ENCODE measurements at places on chromosomes 5 and 9.
A peak's percentile ranks its signal among the peaks of the same experiment; 100 is the strongest.

GRCh38 chr9:129356871-129357772, 179.1 kb upstream of the IER5L start:
- DNase-seq: no peak

DNA sequence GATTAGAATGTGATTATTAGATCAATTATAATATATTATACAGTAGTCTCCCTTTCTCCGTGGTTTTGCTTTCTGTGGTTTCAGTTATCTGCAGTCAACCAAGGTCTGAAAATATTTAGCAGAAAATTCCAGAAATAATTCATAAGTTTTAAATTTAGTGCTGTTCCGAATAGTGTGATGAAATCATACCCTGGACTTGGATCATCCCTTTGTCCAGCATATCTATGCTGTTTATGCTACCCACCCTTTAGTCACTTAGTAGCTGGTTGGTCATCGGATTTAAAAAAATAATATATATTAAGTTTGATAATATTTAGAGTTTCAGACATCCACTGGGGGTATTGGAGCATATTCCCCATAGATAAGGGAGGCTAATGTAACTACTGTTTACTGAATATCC, 19.6 kb downstream of the RMI1 start:
- no peak for DNase-seq

GRCh38 chr5:125149110-125149509, 402.7 kb upstream of the ZNF608 start:
- no peak for DNase-seq

- no peak for DNase-seq
These were observed 177.8 kb downstream of the NFIB start for GRCh38 chr9:14136047-14136635.

DNA sequence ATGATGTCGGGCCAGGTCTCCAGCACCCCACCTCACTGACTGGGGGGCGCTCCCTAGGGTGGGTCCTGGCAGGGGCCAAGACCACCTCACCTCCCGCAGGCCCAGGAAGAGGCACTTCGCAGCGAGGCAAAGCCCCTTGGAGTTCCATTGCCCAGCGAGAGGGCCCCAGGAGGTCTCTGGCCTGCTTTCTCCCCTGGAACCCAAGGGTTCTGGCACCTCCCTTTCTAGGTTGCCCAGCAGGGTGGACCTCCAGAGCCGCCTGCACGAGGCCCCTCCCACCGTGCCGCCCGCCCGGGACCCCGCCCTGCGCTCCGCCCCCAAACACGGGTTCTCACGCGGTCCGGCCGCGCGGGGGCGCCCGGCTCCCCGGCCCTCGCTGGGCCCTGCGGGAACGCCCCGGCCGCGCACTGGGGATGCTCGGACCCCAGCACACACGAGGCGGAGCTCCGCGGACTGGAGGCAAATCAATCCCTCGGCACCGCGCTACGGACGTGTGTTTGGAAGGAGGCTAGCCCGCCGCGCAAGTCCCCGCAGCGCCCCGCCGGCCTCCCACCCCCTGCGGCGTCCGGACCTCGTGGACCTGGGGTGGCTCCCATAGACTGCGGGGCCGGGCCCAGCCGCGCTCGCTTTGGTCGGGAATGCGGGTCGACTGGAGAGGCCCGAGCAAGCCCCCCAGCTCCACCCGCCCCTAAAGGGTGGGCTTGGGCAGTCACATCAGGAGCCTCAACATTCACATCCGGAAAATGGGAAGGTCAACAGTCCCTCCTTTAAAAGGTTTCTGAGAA, 99.5 kb upstream of the LMX1B start:
- DNase-seq: no peak

DNA sequence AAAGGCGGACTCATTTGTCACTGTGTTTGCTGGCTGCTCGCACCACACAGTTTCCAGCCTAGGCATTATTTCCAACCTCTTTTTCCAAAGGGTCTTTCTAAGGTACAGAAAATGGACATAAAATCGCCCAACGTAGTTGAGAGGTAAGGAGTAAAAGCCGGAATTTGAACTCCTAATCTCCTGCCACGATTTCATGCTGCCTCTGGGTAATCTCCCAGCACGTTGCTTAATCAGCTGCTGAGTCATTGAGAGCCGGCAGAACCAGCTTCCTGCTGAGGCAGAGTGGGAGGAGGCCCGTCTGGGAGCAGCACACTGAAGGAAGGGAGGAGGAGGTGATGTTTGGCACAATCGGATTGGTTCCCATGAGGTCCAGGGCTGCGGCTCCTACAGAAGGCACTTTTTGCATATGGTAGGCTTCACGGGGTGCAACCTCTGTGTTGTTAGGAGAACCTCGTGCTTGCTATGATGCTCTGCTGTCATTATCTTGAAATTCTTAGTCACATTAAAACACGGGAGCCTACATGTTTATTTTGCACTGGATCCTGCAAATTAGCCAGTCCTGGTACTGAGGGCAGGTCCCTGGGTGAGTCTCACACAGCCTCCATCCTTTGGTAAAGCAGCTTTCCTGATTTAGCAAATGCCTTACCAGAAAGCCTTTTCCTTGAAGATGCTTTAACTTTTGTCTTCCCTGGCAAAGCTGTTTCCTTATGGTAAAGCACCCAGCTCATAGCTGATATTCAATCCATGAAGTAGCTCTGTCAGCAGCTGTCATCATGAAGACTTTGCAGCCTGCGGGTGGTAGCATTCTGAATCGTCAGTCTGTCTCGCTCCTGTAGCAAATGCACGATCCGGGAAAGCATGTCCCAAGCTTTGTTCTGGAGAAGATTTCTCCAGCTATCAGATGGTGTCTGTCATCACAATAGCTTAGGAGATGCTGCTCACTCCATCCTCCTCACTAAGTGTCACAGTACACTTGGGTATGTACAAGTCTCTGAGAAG, 191.6 kb upstream of the MSX2 start:
- DNase-seq: peak; percentile 31

- DNase-seq: no peak
These were observed 12.8 kb downstream of the SURF6 start for GRCh38 chr9:133323211-133323610.

DNA sequence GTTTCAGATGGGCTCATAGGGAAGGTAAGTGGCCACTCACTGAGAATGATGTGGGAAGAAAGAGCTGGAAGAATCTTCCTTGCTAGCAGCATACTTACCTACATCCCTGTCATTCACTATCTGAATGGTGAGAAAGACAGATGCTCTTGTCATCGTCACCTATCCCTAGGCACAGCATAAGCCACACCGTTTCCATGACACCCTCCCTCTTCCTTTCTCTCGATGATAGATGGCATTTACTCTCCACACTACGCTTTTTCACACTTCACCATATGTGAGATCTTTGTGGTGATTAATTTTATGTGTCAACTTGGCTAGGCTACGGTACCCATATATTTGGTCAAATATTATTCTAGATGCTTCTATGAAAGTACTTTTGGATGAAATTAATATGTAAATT, 44.4 kb upstream of the FER start:
- DNase-seq: no peak

GRCh38 chr5:111198281-111198966, 25.8 kb upstream of the CAMK4 start:
- no peak for DNase-seq

DNA sequence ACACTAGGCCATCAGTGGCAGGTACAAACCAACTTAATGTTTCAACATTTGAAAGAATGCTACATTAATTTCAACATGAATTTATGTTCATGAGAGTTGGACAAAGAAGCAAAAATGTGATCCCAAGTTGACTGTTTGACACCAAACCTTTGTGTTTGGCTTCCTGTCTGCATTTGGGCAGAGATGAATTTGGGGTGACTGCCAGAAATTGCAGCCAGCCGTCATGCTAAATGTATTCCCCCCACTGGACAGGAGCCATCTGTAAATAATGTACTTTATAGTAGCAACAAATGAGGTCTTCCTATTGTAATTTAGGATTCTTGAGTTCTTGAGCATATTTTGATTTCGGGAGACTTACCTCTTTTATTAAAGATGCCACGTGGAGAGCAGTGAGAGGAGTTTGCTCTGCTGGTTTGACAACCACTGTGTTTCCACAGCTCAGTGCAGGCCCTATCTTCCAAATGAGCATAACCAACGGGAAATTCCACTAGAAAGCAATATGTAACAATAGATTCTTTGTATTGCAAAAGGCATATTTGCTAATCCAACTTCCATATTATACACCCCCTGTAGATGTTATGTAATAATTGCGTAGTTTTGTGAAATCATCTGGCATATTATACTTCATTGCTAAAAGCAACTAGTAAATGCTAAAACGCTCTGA, 27.6 kb downstream of the ALDH1A1 start:
- no peak for DNase-seq

DNA sequence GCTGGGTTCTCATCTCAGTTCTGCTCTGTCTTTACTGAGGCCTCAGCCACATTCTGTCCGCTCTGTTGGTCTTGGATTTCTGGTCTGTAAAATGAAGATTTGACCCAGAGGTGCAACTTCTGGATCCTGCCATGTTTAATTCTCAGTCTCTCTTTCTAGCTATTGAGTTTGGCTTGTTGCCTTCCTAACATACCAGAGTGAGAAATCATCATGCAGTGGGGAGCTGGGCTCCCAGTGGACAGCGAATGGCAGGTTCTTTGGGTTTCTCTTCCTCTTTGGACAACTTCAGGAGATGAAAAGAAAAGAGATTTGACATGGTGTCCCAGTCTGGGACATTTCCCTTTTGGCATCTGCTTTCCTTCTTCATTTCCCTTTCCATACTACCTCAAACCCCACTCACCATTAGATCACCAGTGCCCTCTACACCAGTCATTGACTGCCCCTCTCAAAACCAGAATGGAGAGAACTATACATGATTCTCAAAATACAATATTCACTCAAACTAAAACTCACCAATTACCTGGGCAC, 334.7 kb downstream of the ACTL7B start:
- no peak for DNase-seq

- DNase-seq: no peak
These were observed 48.7 kb downstream of the TEK start for GRCh38 chr9:27157736-27158135.

GRCh38 chr5:76401801-76402250, 1.3 kb upstream of the IQGAP2 start:
- no peak for DNase-seq

- DNase-seq: peak; percentile 30
These were observed 272.2 kb downstream of the AUH start for GRCh38 chr9:91089405-91090129.

DNA sequence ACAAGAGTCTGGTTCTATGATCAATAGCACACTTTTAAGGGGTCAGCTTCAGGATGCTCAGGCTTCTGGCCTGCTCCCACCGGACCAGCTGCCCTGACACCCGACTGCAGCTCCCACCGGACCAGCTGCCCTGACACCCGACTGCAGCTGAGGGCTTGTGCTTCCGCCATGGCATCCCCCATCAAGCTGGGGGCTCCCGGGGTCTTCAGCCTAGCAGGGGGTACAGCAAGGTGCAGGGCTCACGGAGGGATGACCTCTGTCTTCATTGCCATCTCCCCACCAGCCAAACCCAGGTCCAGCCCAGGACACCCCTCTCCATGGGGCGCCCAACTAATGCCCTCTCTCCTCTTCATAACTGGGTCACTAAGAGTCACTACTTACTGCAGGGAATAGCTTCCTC, 1.9 kb downstream of the FLT4 start:
- DNase-seq: no peak

- no peak for DNase-seq
These were observed 48.3 kb upstream of the HRH2 start for GRCh38 chr5:175609526-175609925.
